ENCODE measurements at places on chromosomes 13 and 19. TPM values are rescaled to one million over a fixed set of nuclear protein-coding genes. Genes with fewer than 3 reads are reported as not detected.

DNA sequence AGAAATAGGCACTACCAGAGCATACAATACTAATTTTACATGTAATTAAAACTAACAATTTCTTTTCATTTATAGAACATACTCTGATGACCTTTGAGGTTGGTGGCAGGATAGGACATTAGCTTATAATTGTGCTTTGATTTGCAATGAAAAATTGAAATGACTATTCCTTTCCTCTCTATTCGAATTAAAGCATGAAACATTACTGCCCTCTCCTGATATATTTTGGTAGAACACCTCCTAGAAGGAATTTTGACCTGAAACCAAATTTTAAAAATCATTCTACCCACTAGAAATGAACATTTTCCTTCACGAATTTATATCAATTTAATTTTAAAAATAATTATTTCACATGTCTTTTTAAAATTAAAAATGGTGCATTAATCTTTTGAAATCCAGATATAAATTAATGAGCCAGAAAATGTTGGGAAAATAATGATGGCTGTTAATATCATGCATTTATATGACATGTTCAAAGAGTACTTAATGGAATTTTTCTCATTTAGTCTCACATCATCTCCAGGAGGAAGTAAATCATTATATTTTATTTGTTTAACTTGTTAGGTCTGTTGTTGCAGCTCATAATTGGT is 556.3 kb upstream of the ARGLU1 start:
- no peak overlapping the region for H3K27ac ChIP-seq
- H3K36me3 ChIP-seq: no peaks in the 10 kb centered on the region
- peak; percentile 59 for DNase-seq
- H3K4me3 ChIP-seq: no peak overlapping the region
- H3K27me3 ChIP-seq: no peaks in the 10 kb centered on the region

GRCh38 chr13:20499986-20500385 is 25.7 kb downstream of the CRYL1 start:
- H3K4me1 ChIP-seq: peaks cover 7% of the 10 kb centered on the region
- H3K36me3 ChIP-seq: peaks cover under 1% of the 10 kb centered on the region
- H3K4me3 ChIP-seq: no peak overlapping the region
- no peak for DNase-seq
- no peaks in the 10 kb centered on the region for H3K27me3 ChIP-seq

GRCh38 chr13:62483774-62484173 is 1068.1 kb upstream of the PCDH20 start:
- H3K36me3 ChIP-seq: no peaks in the 10 kb centered on the region
- H3K4me1 ChIP-seq: no peaks in the 10 kb centered on the region
- DNase-seq: peak; percentile 3
- no peak overlapping the region for H3K27ac ChIP-seq

DNA sequence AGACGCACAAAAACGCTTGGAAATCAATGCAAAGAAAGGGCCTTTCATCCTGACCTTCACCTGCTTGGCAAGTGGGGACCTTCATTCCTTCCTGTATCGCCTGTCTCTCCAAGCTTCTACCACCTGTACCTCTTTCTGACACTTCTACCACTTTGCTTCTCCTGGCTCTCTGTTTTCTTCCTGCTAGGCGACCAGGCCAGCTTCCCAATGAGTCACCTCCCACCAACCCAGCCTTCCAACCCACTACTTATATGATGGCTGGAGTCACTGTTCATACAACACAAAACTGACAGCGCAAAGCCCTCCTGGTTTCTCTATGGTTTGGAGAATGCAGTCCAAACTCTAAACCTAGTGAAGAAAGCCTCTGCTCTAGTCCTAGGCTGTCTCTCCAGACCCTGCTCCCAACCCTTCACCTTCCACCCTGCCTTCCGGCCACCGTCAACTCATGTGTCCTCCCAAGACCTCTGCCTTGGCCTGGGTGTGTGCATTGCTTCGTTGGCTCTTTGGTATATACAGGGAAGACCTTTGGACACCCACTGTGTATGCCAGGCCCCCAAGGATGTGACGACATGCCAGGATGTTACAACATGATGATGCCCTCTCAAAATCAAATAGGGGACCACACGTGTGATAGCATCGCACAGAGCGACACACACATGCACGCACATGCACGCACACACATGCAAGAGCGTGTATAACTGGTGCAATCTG is 148.5 kb downstream of the STK24 start:
- no peak overlapping the region for H3K27ac ChIP-seq
- H3K36me3 ChIP-seq: peaks cover 33% of the 10 kb centered on the region
- no peak overlapping the region for H3K4me3 ChIP-seq
- H3K27me3 ChIP-seq: no peaks in the 10 kb centered on the region

DNA sequence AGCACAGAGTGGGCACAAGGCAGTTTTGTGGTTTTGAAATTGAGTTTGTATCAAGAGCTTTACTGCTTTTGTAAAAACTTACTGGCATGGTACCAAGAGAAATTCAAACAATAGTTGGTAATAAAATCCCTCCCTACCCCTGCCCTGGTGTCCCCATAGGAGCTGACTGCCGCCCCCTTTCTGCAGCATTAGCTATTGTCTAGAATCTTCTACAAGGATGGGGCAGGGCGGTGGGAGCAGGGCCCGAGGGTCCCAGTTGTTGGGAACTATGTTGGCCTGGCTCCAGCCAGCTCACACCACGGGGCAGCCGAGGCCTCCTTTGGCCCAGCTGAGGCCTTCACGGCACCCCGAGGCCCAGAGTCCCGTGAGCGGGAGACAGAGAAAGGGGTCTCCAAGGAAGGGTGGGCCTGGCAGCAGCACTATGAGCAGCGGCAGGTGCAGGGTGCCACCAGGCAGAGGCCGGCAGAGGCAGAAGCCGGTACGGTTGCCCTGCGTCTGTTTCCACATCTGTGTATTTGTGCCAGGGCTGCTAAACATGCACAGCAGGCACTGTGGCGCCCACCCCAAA is 57.9 kb downstream of the KDM4B start:
- no peaks in the 10 kb centered on the region for H3K36me3 ChIP-seq
- H3K27me3 ChIP-seq: no peaks in the 10 kb centered on the region
- H3K4me1 ChIP-seq: peaks cover 72% of the 10 kb centered on the region
- H3K4me3 ChIP-seq: no peak overlapping the region

GRCh38 chr13:111920932-111921705 is 145.8 kb upstream of the SOX1 start:
- no peaks in the 10 kb centered on the region for H3K4me1 ChIP-seq
- no peak overlapping the region for H3K4me3 ChIP-seq
- no peaks in the 10 kb centered on the region for H3K36me3 ChIP-seq
- H3K27me3 ChIP-seq: peaks cover 55% of the 10 kb centered on the region
- DNase-seq: no peak

DNA sequence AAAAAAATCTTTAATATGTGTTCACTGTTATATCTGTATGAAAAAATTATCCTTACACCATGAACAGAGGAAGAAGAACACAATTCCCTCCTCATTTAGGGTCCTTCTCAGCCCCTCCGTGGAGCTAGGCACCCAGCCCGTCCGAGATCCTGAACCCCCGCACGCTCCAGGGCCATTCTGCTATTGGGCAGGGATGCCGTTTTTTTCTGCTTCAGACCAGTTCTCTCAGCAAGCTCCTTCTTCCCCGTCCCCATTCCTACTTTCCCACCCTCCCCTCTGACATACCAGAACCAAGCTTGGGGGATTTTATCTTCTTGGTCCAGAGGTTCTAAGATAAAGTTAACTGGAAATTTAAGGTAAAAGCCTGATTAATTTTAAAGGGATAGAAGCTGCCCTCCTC is 36.2 kb downstream of the ATP12A start:
- peaks cover 3% of the 10 kb centered on the region for H3K27me3 ChIP-seq
- no peak overlapping the region for H3K27ac ChIP-seq
- H3K4me1 ChIP-seq: peaks cover 3% of the 10 kb centered on the region
- no peak overlapping the region for H3K4me3 ChIP-seq

GRCh38 chr19:40191836-40192646 is 815 bp downstream of the MAP3K10 start:
- peak overlapping the region; percentile 56 for H3K4me3 ChIP-seq
- H3K27ac ChIP-seq: no peak overlapping the region
- H3K27me3 ChIP-seq: no peaks in the 10 kb centered on the region
- H3K4me1 ChIP-seq: peaks cover 14% of the 10 kb centered on the region

DNA sequence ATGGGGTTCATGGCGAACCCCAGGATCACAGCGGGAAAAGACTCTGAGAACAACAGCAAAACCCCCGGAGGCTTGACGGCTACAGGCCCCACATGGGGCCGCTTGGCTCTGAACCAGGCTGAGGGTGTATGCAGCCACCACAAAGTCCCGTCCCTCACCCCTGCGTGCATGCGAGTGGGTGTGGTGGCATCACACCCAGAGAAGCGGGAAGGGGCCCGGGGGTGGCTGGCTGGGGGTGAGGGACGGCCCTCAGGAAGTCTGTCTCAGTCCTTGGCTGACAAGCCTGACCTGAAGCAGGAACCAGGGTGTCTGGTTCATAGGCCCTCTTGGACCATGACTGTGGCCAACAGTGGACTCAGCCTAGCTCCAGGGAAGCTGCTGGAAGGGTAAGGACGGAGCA is 34.2 kb downstream of the CEBPG start:
- H3K27ac ChIP-seq: no peak overlapping the region
- no peaks in the 10 kb centered on the region for H3K27me3 ChIP-seq
- peaks cover 5% of the 10 kb centered on the region for H3K36me3 ChIP-seq
- H3K4me3 ChIP-seq: no peak overlapping the region
- no peak for DNase-seq

GRCh38 chr13:46296115-46296822 is 84.5 kb downstream of the LRRC63 start:
- H3K4me1 ChIP-seq: no peaks in the 10 kb centered on the region
- H3K27ac ChIP-seq: no peak overlapping the region
- no peak overlapping the region for H3K4me3 ChIP-seq
- H3K27me3 ChIP-seq: no peaks in the 10 kb centered on the region

- H3K27me3 ChIP-seq: no peaks in the 10 kb centered on the region
- no peak overlapping the region for H3K4me3 ChIP-seq
- H3K27ac ChIP-seq: peak overlapping the region; percentile 35
- H3K4me1 ChIP-seq: peaks cover 8% of the 10 kb centered on the region
- DNase-seq: no peak
- H3K36me3 ChIP-seq: peaks cover under 1% of the 10 kb centered on the region
Observed at GRCh38 chr19:8517551-8518442, 3.8 kb upstream of the ZNF414 start.

DNA sequence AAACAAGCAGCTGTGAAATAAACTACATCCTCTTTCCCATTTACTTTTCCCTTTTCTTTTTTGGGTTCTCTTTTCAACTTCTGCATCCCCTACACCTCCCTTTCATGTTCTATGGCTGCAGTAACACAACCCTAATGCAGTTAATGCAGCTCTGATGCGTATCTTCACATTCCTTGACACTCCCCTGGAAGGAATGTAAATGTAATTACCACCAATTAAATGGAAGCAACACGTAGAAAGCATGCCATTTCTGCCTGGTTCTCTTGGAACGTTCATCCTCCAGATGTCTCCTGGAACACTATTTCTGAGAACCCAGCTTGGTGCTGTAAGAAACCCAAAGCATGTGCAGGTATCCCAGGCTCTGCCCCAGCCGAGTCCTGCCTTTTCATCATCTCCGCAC is 166.8 kb upstream of the FREM2 start:
- no peak for DNase-seq
- H3K27ac ChIP-seq: no peak overlapping the region
- H3K27me3 ChIP-seq: no peaks in the 10 kb centered on the region
- no peaks in the 10 kb centered on the region for H3K36me3 ChIP-seq

DNA sequence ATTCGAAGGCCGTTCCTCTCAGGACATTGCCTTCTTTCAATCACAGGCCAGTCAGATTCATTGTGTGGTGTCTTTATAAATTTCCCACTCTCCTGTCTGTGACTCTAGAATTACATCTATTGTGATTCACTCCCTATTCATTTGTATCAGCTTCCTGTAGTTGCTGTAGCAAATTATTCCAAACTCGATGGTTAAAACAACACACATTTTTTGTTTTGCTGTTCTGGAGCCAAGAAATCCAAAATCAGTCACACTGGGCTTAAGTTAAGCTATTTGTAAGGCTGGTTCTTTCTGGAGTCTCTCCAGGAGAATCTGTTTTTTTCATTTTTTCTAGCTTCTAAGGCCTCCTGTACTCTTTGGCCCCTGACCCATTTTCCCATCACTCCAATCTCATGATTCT is 1487.0 kb upstream of the SLC10A2 start:
- no peaks in the 10 kb centered on the region for H3K36me3 ChIP-seq
- no peaks in the 10 kb centered on the region for H3K27me3 ChIP-seq
- no peak overlapping the region for H3K27ac ChIP-seq
- H3K4me3 ChIP-seq: no peak overlapping the region

- no peak within 1 kb of the TSS for H3K27ac ChIP-seq
- H3K4me3 ChIP-seq: no peak within 1 kb of the TSS
- H3K27me3 ChIP-seq: peaks cover 55% of the 10 kb centered on the region
- H3K36me3 ChIP-seq: no peaks in the 10 kb centered on the region
Observed at GRCh38 chr19:46635920-46636761, at the start of gene GNG8. Gene GNG8 (minus strand): TSS chr19:46636202. CDS start chr19:46634682, 1,520 bp downstream.

GRCh38 chr13:45406421-45406820 is 11.8 kb downstream of the SLC25A30 start:
- H3K27ac ChIP-seq: no peak overlapping the region
- no peak for DNase-seq
- no peaks in the 10 kb centered on the region for H3K4me1 ChIP-seq
- H3K27me3 ChIP-seq: no peaks in the 10 kb centered on the region

GRCh38 chr19:23385404-23385803 is 9.9 kb downstream of the ZNF91 start:
- no peak overlapping the region for H3K27ac ChIP-seq
- H3K36me3 ChIP-seq: peaks cover 41% of the 10 kb centered on the region
- DNase-seq: no peak
- H3K4me1 ChIP-seq: no peaks in the 10 kb centered on the region
- H3K27me3 ChIP-seq: no peaks in the 10 kb centered on the region
- H3K4me3 ChIP-seq: no peak overlapping the region

- peaks cover 10% of the 10 kb centered on the region for H3K36me3 ChIP-seq
- H3K27me3 ChIP-seq: peaks cover 49% of the 10 kb centered on the region
- no peak overlapping the region for H3K4me3 ChIP-seq
- H3K27ac ChIP-seq: no peak overlapping the region
- DNase-seq: no peak
Observed at GRCh38 chr19:45346449-45346848, 5.9 kb downstream of the KLC3 start.

The KLK3 gene
- not detected for total RNA-seq

The UCHL3 gene
- total RNA-seq: 23.9 TPM

The CNN1 gene
- 72.4 TPM for total RNA-seq

The IFNL1 gene
- not detected for total RNA-seq

The COL5A3 gene
- 42.0 TPM for total RNA-seq

The FRY gene
- total RNA-seq: 55.9 TPM

The CGB8 gene
- 0.31 TPM for total RNA-seq

The ZNF541 gene
- 0.18 TPM for total RNA-seq

The PRSS57 gene
- 0.04 TPM for total RNA-seq

Data from muscle of leg (tissue), 16 donors.